ENCODE measurements at places on chromosomes 3 and 15. TPM values are rescaled to one million over a fixed set of nuclear protein-coding genes. Genes with fewer than 3 reads are reported as not detected.

GRCh38 chr3:171155122-171155700, 128.7 kb upstream of the SLC2A2 start:
- DNase-seq = no peak
- no peaks in the 10 kb centered on the region for H3K27me3 ChIP-seq
- no peak overlapping the region for H3K27ac ChIP-seq
- no peaks in the 10 kb centered on the region for H3K4me1 ChIP-seq
- H3K36me3 ChIP-seq = no peaks in the 10 kb centered on the region

DNA sequence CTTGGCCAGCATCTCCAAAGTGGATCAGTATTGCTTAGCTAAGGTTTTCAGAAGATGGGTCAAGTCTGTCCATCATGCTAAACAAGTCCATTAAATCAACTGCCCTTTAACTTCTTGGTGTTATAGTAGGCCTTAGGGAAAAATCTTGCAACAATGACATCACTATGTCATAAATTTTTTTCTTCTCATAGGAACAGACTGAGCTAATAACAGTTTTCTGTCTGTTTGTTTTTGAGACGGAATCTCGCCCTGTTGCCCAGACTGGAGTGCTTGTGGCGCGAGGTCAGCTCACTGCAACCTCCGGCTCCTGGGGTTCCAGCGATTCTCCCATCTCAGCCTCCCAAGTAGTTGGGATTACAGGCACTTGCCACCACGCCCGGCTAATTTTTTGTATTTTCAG, 94.2 kb downstream of the EFL1 start:
- no peak overlapping the region for H3K4me3 ChIP-seq
- H3K27ac ChIP-seq = no peak overlapping the region
- H3K36me3 ChIP-seq = peaks cover 3% of the 10 kb centered on the region
- no peaks in the 10 kb centered on the region for H3K4me1 ChIP-seq
- no peaks in the 10 kb centered on the region for H3K27me3 ChIP-seq

DNA sequence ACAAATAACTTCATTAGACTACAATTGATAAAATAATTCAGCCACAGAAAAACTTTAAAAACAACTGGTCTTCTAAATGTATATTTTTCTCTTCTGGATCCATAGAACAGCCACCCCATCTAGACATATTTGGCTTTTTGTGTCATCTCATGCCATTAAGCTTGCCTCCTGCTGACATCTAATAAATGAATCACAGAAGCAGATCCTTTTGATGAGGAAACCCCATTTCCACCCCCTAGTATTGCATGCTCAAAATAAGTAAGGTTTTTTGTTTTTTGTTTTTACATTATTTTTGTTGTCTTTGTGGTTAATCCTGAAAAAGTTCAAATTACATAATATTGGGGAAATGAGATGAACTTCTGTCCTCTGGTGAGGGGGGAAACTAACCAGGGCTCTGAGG, 94.8 kb downstream of the DUT start:
- H3K27ac ChIP-seq = no peak overlapping the region
- DNase-seq = no peak
- H3K36me3 ChIP-seq = no peaks in the 10 kb centered on the region

- H3K4me1 ChIP-seq = no peaks in the 10 kb centered on the region
- no peaks in the 10 kb centered on the region for H3K27me3 ChIP-seq
- no peak overlapping the region for H3K27ac ChIP-seq
- H3K4me3 ChIP-seq = no peak overlapping the region
- no peaks in the 10 kb centered on the region for H3K36me3 ChIP-seq
- DNase-seq = no peak
Measured at GRCh38 chr15:98330258-98330657, 318.1 kb upstream of the IGF1R start.

- peaks cover 9% of the 10 kb centered on the region for H3K4me1 ChIP-seq
- no peak overlapping the region for H3K4me3 ChIP-seq
- H3K36me3 ChIP-seq = no peaks in the 10 kb centered on the region
- H3K27ac ChIP-seq = peak overlapping the region; percentile 53
- H3K27me3 ChIP-seq = no peaks in the 10 kb centered on the region
Measured at GRCh38 chr3:107208100-107208499, 169.1 kb upstream of the CCDC54 start.

- H3K36me3 ChIP-seq = no peaks in the 10 kb centered on the region
- no peaks in the 10 kb centered on the region for H3K4me1 ChIP-seq
- no peaks in the 10 kb centered on the region for H3K27me3 ChIP-seq
- no peak for DNase-seq
- H3K4me3 ChIP-seq = no peak overlapping the region
- H3K27ac ChIP-seq = no peak overlapping the region
Measured at GRCh38 chr3:180684807-180685206, 5.5 kb upstream of the CCDC39 start.

Gene ATOSA
- 115 TPM for total RNA-seq

Gene LRTM1
- not detected for total RNA-seq

Gene PTX3
- 10.5 TPM for total RNA-seq

Gene INO80
- 26.3 TPM for total RNA-seq
